Upper lobe of right lung (tissue), 1 donor: ENCODE measurements at places on chromosomes 16 and 17. TPM values are rescaled to one million over a fixed set of nuclear protein-coding genes. Genes with fewer than 3 reads are reported as not detected.

RAPGEFL1 gene
- 10.2 TPM for total RNA-seq

CCL4L2 gene
- 4.5 TPM for total RNA-seq

GID4 gene
- total RNA-seq: 11.6 TPM

- DNase-seq: no peak
Observed at GRCh38 chr17:9018726-9019125, 2.6 kb upstream of the NTN1 start.
